ENCODE measurements at places on chromosomes 2 and 18. TPM values are rescaled to one million over a fixed set of nuclear protein-coding genes. Genes with fewer than 3 reads are reported as not detected.

DNA sequence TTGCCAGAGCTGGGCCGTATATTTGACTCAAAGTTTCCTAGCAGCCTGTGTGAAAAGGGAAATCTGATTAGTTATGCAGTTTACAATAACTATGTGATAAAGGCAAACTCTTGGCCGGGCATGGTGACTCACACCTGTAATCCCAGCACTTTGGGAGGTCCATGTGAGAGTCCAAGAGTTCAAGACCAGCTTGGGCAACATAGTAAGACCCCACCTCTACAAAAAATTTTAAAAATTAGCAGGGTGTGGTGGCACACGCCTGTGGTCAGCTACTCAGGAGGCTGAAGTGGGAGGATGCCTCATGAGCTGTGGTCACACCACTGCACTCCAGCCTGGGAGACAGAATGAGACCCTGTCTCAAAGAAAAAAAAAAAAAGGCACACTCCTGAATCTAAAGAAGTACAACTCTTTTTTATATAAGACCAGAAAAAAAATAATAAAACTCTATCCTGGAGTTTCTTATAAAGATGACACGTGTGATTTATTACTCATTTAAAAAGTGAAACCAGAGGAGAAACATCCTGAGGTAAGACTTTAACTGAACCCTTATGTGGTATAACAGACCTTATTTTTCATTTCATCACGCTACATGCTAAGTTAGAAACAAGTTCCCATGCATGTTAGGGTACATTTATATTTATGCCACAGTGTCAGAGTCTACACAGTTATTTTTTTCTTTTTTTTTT lies 32.6 kb upstream of the KCMF1 start:
- DNase-seq: no peak

GRCh38 chr2:174994381-174994780 lies 10.8 kb downstream of the CHN1 start:
- no peak for DNase-seq

Gene MCFD2
- 136 TPM for total RNA-seq

- DNase-seq: no peak
These were observed 552.3 kb downstream of the KCNJ3 start for GRCh38 chr2:155250800-155251199.

DNA sequence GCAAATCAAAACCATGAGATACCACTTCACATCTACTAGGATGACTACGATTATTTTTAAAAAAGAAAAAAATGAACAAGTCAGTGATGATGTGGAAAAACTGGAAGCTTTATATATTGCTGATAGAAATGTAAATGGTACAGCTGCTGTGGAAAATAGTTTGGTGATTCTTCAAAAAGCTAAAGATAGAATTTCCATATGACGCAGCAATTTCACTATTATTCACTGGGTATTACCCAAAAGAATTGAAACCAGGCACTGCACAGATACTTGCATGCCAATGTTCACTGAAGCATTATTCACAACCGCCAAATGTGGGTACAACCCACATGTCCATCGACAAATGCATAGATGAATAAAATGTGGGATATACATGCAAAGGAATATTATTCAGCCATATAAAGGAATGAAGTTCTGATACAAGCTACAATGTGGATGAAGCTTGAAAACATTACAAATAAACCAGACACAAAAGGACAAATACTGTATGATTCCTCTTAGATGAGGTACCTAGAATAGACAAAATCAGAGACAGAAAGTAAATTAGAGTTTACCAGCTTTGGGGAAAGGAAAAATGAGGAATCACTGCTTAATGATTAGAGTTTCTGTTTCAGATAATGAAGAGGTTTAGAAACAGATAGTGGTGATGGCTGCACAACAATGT lies 11.1 kb downstream of the RTTN start:
- DNase-seq: no peak

DNA sequence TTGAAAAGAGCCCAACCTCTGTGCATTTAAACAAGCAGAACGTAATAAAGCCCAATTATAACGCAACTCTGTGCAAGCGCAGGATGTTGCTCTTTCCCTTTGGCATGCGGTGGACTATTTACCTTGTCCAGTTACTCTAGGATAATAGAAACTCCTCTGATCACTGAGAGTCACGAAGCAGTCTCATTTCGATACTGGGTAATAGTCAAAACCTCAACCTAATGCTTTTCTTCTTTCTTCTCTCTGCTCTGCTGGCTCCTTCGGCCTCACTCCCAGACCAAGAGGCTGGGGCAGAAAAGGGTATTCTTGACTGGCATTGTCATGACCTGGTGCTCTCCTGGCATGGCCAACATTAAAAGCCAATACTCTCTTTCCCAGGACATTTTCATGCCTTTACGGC lies 89.7 kb upstream of the GCFC2 start:
- no peak for DNase-seq

Measured in osteoblast (primary cell).